ENCODE measurements at places on chromosomes 6 and 20.
A peak's percentile ranks its signal among the peaks of the same experiment; 100 is the strongest.

DNA sequence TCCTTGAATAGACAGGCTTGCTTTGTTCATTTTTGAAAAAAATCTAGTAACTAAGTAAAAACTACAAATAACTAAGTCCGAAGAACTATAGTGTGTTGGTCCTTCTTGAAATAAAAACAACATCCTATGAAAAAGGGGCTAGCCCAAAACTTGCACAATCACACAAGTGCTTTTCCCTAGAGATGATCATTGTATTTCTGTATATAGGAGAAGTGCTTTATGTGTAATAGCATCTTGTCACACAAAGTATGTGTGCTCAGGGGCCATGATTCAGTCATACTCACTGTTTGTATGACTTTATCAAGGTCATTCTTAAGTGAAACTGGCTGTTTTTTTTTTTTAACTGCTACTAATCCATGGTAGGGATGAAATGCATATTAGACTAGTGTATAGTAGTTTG, 179.8 kb downstream of the DTNBP1 start:
- no peak for DNase-seq

DNA sequence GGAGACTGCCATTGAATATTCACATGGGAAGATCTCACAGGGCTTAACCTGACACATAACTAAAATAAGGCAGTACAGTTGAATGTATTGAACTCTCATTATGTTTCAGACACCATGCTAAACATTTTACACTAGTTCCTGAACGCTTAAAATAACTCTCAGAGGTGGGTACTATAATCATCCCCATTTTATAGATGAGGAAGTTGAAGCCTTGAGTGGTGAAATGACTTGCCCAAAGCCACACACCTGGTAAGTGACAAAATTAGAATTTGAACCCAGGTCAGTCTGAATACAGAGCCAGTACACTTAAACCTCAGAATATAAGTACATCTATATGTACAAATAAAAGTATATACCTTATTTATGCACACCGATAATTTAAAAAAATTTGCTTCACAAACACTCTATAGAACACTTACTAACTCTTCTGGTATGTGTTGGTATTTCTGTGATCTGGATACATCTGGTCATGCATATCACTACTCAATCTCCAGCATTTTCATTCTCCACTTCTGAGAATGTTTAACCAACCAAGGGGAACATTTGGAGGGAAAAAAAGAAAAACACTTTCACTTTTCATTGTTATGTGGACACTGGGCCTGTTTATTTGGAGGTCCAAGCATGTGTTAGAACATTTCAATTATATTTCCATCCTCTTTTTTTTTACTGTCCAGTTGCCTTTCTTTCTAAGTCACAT, 4.6 kb upstream of the BICRAL start:
- DNase-seq, result no peak

- DNase-seq, result no peak
Observed at GRCh38 chr6:36020154-36020553, 4.3 kb downstream of the SLC26A8 start.

DNA sequence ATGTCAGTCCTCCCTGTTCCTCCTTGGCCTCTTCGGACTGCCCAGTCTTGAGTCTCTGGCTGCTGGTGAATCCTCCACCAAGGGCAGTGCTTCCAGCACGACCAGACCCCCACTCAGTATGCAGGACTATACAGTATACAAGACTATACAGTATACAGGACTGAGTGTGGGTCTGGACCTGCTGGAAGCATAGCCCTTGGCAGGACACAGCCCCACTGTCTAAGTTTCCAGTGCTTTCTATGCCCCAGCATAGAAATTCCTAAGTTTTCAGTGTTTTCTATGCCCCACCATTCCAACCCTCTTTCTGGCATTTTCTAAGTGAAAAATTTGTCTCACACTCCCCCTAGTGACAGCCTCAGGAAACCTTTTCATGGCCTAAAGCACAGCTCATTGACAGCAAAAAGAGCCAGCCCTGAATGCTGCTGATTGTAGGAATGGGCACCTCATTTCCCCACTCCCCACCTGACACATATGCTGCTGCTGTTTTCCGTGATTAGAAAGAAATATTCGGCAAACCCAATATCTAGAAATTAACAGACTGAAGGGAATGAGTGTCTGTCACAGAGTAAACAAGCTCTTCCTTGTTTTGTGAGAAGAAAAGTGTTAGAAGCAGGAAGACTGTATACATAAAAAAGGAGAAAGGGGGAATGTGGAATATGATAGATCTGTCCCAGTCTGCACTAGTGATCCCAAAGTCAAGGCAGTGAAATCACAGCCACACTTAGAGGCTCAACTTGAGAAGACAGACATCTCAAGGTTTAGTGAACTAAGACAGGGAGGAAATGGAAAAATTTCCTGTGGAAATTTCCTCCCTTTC, 206.9 kb downstream of the IBTK start:
- peak; percentile 43 for DNase-seq

DNA sequence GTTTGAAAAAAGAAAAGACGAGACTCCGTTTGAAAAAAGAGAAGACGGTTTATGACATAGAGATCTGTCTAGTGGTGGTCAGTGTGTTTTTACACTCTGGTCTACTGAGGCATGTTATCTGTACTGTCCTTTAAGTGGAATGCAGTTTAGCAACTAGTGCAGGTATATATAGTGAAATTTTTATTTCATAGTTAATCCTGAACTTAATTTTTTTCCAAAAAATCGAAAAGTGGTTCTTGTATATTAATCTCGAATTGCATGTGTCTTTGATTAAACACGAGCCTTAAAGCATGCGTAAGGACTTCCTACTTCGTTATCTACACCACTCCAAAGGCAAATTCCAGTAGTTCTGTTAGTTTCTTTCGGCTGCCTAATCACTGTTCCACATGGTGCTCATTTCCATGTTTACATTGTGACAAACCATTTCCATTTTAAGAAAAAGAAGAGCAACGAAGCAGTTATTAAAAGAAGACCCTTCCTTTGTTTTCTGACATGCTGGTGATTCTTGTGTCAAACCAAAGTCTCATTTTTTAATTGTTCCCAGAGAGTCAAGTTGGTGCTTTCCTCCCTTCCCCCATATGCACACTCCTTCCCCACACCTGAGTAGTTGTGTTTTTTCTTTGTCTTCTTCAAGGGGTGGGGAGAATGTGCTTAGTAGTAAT, 2.3 kb downstream of the SNX9 start:
- DNase-seq, result no peak

- no peak for DNase-seq
Observed at GRCh38 chr20:44711237-44711636, 3.9 kb upstream of the CCN5 start.

DNA sequence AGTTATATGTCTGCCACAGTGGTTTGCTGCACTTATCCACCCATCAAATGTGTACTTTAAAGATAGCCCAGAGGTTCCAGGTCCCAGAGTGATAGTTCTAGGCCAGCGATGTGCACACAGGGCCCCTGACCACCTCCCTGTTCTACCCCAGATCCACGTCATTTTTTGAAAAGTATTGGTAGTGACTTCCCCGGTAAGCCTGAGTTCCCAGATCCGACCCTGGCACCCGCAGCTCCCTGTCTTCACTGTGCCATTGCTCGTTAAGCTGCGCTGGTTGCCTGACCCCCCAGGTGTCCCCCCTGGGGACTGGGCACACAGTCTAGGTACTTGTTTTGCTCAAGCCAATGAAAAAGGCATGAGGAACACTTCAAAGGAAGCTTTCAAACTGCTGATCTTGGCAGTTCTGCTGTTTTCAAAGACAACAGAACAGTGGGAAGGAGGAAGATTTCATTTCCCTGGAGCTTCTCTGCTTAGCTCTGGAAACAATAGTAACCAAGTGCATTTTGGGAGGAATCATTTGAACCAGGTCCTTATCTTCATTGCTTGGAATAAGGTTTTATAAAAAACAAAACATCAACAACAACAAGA, 116.3 kb upstream of the TAB2 start:
- DNase-seq, result no peak

GRCh38 chr6:21033575-21034026, 499.3 kb downstream of the CDKAL1 start:
- DNase-seq, result no peak

- no peak for DNase-seq
Observed at GRCh38 chr6:97885828-97886227, 602.8 kb upstream of the MMS22L start.

GRCh38 chr20:2798814-2799213, 1.6 kb downstream of the CPXM1 start:
- no peak for DNase-seq

DNA sequence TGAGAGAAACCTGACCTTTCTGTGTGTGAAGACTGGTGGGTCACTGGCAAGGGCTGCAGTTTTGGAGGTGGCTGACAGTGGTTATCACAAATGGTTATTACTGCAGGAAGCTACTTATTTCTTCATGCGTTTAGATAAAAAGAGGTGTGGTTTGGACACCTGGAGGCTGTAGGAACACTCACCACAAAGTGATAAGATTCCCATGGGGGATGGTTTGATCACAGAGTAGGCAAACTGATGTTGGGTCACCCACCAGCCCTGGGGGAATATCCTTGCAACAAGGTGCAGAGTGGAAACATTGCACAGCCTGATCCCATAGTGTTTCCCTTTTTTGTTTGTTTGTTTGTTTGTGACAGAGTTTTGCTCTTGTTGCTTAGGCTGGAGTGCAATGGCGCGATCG, 33.9 kb upstream of the RNGTT start:
- no peak for DNase-seq

- no peak for DNase-seq
Observed at GRCh38 chr6:15554728-15555100, 108.1 kb downstream of the DTNBP1 start.

GRCh38 chr20:5100684-5101347, 18.9 kb downstream of the PCNA start:
- DNase-seq, result peak; percentile 45

DNA sequence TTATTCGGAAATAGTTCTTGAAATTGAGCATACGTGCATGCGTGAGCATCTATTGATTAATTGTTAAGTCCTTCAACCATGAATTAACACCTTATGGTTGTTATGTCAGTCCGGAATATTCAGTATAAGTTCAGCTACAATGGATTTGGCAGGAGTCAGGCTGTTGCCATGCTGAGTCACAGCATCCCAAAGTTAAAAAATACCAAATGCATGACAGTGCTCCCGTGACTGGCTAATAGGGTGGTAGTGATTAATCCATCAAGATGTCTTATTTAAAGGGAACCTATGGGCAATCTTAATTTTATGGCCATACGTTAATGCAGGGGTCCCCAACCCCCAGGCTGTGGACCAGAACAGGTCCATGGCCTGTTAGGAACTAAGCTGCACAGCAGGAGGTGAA, 10.5 kb downstream of the RAE1 start:
- no peak for DNase-seq

GRCh38 chr6:64712606-64713005, 994.4 kb downstream of the EYS start:
- DNase-seq, result no peak

- no peak for DNase-seq
Observed at GRCh38 chr6:144211160-144211559, 60.8 kb downstream of the STX11 start.

- DNase-seq, result no peak
Observed at GRCh38 chr6:109655761-109656262, 35.2 kb downstream of the AK9 start.

DNA sequence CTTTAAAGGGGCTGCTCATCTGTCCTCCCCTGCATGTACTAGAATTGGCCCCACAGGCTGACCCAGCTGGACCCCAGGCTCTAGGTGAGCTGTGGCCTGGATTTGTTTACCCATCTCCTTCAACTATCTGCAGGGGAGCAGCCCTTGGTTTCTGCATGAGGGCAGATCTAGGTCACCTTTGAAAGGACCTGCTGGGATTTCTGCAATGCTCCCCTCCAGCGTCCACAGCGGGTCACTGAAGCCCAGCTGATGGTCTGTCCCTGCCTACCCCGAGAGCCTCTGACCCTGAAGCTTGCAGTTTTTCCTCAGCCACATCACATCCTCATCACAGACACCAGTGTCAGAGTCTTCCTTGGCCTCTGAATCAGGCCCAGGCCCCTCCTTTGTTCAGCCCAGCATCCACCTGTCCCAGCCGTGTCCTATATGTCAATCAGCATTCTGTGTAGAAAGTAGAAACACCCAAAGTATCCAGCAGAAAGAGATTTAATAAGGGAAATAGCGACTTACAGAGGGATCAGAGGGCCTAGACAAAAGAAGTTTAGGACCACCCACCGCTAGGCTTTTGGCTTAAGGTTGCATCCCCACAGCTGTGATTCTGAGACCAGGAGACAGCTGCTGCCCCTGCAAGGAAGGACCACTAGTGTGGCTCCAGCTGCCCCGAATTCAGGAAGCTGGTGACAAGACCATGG, 243.1 kb downstream of the LRFN2 start:
- no peak for DNase-seq

GRCh38 chr6:33201147-33201545, 479 bp downstream of the SLC39A7 start:
- no peak for DNase-seq

DNA sequence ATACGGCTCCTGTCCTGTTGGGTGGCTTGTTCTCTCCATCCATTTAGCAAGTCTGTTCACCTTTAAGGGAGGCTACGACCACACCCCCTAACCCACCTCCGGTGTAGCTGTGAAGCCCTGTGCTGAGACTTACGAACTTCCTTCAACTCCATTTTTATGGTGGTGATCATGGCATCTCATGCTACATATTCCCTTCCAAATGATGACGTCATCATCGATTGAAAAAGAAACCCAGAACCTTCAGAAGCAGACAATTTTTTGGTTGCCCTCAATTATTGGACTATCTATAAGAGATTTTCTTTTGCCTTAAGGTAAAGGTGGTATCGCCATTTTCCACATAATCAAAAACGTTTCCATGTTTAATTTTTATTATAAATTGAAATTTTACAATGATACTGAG, 389.0 kb downstream of the CBLN4 start:
- DNase-seq, result no peak

GRCh38 chr6:111423960-111424846, 58.8 kb downstream of the REV3L start:
- DNase-seq, result peak; percentile 27

GRCh38 chr20:2752567-2753460, 47.6 kb downstream of the CPXM1 start:
- peak; percentile 30 for DNase-seq

GRCh38 chr6:145842693-145843546, 28.3 kb upstream of the FBXO30 start:
- DNase-seq, result no peak

DNA sequence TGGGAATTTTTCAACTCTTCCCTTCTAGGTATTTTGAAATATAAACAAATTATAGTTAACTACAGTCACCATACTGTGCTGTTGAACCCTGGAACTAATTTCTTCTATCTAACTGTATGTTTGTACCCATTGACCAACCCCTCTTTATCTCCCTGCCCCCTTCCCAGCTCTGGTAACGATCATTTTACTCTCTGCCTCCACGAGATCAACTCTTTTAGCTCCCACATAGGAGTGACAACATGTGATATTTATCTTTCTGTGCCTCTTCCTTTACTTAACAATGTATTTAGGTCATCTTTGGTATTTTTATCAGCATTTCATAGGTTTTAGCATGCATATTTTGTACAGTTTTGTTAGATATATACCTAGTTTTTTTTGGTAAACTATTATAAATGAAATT, 45.9 kb downstream of the ASXL1 start:
- no peak for DNase-seq

DNA sequence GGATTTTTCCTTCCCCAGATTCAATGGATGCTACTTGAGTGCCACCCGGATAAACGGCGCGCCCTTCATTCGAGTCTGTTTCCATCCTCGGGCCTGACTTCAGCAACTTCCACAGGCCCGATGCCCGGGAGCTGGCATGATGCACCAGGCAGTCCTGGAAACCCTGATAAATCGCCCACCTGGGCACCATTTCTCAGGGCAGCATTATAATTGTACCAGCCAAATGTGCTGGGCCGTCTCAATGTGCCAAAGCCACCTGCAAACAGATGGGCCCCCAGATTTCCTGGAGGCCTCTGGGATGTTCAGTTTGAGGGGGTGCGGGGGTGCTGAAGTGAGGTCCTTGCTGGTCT, 65.8 kb downstream of the NOL4L start:
- no peak for DNase-seq

- no peak for DNase-seq
Observed at GRCh38 chr20:18224968-18225568, 63.3 kb upstream of the ZNF133 start.

Data from NCI-H2081 (cell line).